PC-9 (cell line): ENCODE measurements at places on chromosomes 7 and 10.

DNA sequence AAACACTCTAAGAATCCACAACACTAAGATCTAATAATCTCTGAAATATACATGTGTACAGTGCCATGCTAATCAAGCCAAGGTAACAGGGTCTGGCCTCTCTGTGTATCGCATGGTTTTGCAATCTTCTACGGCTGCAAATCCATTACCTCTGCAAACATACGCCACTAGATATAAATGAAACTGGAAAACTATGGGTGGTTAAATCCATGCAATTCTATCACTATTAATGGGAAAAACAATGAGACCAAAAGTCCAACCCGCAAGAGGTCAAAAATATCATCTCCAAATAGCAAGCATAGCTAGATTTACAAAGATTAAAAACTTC, 23.0 kb downstream of the SGCE start:
- DNase-seq, result no peak

- DNase-seq, result no peak
These were observed 6.8 kb upstream of the IFIT1B start for GRCh38 chr10:89371079-89371478.

DNA sequence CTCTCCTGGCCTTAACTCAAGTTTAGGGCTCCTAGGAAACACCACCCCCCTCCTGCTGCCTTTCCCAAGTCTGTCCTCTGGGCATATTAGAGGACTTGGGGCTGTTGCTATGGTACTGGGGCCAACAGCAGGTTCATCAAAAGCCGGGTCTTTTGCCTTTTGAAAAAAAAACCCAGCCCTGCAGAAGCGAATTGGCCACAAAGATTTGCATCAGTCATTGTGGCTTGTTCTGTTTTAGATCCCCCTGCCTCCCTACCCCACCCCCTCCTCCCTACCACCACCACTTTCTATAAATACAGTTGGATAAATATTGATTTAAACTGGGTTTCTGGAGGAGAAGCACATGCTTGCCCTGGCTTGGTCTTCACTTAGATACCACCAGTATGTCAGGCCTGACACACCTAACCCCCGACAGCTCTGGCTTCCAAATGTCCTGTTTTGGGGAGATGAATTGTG, 7.0 kb downstream of the MXI1 start:
- DNase-seq, result no peak

- no peak for DNase-seq
These were observed 11.4 kb downstream of the SCIN start for GRCh38 chr7:12581897-12582296.

- DNase-seq, result peak; percentile 36
These were observed 95.0 kb downstream of the KLF6 start for GRCh38 chr10:3689871-3690510.

DNA sequence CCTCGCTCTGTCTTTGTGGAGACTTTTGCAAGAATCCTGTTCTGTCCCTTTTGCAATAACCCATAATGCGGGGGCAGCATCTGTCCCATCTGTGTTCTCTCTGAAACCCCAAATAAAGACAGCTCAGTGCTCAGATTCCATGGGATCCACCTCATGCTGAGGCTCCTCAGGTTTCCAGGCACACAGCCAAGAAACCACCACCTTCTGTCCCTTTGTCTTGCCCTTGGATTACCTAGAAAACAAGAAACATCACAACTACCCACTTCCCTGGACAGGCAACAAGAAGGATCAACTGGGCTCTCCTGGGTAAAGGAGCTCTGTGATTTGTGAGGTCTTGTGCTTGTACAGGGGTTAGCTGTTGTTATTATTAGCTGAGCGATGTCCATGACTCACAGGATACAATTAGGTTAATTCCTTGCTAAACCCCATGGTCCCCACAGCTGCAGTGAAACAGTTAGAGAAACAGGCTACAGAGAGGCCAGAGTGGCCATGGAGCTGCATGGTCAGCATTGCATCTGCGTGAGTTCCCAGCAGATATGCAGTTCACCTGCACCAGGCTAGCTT, 50.2 kb downstream of the CXCL12 start:
- no peak for DNase-seq

DNA sequence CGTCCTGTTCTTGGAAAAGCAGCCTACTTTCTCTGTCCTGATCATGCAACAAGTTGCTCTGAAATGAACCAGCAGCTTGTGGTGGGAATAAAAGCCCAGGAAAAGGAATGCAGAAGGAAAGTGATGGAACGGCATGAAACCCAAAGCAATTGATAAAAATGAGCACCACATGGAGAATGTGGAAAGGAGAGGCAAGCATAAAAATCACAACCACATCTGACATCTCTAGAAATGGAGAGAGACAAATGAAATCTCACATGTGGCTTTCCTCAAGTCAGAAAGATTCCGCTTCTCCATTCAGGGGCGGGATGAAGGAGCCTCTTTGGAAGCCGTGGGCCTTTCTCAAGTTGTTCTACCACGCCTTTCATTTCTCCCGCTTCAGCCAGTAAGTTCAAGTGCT, 631.7 kb upstream of the GALNT17 start:
- no peak for DNase-seq

DNA sequence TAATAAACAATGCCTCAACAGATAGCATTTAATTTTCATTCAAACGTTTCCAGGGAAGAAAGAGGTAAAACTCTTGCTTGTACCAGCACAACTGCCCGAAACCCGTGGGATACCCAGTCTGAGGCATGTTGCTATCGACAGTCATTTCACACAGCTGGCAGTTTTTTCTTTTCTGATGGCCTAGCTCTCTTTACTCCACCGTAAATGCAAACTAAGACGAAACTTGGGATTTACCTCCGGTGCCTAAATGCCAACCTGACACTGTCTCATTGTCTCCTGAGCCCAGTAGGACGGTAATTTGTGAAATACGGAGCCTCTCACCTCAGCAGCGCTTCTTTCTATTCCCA, 143.5 kb downstream of the PRPF18 start:
- DNase-seq, result no peak

DNA sequence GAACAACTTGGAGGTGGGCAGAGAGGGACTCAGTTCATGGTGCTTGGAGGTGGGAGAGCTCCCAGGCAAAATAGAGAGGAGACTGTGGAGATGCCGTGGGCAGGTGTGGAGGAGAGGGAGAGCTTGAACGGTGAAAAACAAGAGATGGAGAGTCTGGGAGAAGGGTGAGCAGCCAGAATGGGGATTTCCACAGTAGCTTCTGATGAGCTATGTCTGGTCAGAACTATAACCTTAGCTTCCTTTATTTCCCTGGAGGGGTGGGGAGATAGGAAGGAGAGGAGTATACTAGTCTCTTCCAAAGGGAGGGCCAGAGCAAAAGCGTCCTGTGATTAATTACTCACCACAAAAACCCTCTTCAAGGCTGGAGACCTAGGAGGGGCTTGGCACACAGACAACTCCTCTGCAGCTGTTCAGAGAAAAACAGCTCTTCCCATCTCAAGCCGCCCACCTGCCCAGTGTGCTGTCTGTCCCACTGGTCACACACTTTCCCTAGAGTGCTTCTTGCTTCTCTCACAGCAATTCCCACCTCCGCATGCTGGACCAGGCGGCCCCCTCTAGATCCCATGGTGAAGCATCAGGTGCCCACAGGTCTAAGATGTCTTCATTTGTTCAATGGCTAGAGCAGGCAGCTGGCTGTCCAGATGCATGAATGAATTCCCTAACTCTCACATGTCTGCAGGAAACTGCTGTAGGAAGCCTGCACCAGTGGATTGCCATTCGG, 41.9 kb downstream of the TAS2R41 start:
- DNase-seq, result no peak

DNA sequence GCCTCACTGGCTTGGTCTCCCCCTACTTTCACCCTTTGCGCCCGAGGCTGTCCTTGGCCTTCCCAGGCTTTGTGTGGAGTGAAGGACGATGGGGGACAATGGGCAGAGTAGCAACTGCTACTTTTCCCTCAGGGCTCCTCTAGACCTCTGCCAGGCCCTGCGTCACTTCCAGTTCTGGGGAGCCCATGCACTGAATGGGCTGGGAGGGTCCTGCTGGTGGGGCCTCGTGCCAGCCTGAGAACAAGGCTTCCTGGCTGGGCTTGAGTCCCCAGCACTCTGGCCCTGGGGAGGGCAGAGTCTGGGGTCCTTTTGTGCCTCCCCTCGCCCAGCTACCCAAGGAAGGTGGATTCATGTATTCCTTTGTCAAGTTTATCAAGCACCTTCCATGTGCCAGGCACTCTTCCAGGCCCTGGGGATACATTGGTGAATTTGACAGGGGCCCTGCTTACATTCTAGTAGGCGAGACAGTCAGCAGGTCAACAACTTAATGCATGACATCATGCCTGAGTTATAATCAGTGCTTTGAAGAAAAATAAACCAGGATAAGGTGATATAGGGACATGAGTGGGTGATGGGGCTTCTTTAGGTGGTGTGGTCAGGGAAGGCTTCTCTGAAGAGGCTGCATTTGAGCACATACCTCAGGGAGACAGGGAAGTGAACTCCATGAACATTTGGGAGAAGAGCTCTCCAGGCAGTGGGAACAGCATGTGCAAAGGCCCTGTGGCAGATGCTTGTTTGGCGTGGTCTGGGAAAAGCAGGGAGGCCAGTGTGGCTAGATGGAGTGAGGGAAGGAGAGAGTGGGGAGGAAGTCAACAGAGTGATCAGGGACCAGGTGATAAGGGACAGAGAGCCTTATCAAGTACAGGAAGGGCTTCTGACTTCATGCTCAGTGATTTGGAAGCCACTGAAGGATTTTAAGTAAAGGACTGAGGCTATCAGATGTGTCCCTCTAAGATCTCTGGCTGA, 14.1 kb downstream of the ZMIZ1 start:
- no peak for DNase-seq

GRCh38 chr7:1852517-1853430, 182.7 kb downstream of the ELFN1 start:
- no peak for DNase-seq

GRCh38 chr10:67802767-67803538, 35.0 kb downstream of the DNAJC12 start:
- no peak for DNase-seq

GRCh38 chr10:99894613-99895012, 112.2 kb downstream of the ABCC2 start:
- no peak for DNase-seq

GRCh38 chr10:42690449-42691360, 52.3 kb upstream of the ZNF33B start:
- peak; percentile 8 for DNase-seq

GRCh38 chr7:7675686-7676085, 35.1 kb downstream of the UMAD1 start:
- no peak for DNase-seq

GRCh38 chr10:97163781-97164501, 21.8 kb downstream of the SLIT1 start:
- no peak for DNase-seq

- no peak for DNase-seq
These were observed 511.0 kb downstream of the XPNPEP1 start for GRCh38 chr10:109412353-109412752.

DNA sequence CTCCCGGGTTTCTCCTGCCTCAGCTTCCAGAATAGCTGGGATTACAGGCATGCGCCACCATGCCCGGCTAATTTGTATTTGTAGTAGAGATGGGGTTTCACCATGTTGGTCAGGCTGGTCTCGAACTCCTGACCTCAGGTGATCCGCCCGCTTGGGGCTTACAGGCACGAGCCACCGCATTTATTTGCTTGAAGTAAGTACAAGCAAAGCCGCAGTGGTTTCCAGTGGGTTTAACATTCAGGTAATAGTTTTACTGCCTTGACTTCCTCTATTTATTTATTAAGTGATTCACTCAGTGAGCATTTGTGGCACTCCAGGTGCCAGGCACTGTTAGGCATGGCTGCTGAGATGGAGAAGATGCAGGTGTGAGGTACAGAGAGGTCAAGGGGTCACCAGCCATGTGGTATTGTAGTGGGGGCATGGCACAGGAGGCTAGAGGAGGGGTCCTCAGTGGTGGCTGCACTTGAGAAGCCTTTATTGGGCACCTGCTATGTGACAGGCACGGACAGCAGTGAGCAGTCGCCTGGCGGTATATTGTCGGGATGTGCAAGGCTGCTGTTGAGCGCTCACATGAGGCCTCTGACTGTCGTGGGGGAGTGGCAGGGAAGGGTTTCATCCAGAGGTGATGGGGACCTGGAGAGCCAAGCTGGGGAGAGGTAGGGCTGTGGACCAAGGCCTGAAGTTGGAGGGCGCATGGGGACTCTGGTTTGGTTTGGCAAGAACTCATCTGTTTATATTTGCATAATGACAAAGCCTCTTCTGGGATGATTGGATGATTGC, 54.9 kb downstream of the DOCK1 start:
- DNase-seq, result no peak

GRCh38 chr7:50818324-50818723, 35.6 kb upstream of the GRB10 start:
- DNase-seq, result no peak

DNA sequence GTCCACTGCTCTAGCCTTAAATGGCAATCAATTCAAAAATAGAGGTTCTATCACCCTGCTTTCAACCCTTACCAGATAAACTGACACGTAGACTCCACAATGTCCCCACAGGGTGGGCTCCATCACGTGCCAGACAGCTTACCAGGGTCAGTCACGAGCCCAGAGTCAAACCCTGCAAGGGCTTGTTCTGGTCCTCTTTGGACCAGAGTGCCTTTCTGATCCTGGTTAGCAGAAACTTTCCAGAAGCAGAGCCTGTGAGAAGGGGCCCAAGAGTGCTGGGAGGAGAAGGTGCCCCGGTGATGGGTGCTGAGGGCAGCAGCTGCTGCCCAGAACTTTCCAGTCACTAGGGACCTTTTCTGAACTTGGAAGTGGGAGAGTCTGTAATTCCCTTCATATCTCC, 354 bp upstream of the GIMAP5 start:
- no peak for DNase-seq

- DNase-seq, result no peak
These were observed 125.7 kb downstream of the ARHGAP22 start for GRCh38 chr10:48478980-48479811.

- DNase-seq, result no peak
These were observed 34.0 kb downstream of the ESYT2 start for GRCh38 chr7:158795272-158795671.

DNA sequence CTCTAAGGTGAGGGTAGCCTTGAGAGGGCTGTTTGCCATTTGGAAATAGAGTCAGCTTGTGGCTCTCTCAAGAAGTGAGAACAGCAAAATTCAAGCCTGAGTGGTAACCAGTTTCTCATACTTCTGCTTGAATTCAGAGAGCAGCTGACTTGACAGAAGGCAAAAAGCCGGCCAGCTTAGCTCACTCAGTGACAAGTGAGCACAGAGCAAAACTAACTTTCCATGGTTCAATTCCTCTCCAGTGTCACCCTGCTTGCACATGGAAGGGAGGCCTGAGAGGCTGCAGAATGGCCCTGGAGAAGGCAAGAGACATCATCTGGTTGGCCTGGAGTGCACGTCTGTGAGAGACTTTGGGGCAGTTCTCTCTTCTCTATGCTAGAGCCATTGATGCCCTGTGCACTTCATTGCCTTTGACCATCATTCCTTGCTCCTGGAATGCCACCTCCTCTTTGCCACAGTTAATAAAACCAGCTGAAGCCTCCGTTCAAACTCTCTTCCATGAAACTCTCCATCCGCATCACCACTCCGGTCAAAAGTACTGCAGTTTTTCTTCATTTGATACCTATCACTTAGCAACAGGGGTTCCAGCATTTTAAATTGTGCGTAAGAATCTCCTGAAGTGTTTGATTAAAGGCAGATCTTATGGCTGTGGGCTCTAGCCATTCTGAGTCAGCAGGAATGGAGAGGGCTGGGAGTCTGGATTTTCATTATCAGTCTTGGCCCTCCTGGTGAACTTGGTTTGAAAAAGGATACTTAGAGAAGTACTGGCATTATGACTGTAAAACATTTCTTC, 69.8 kb upstream of the PIK3CG start:
- DNase-seq, result no peak

GRCh38 chr10:103627111-103627892, 133.8 kb downstream of the NEURL1 start:
- DNase-seq, result no peak
